Cortex of kidney (tissue), 1 donor: ENCODE measurements at places on chromosomes 11 and 22.

DNA sequence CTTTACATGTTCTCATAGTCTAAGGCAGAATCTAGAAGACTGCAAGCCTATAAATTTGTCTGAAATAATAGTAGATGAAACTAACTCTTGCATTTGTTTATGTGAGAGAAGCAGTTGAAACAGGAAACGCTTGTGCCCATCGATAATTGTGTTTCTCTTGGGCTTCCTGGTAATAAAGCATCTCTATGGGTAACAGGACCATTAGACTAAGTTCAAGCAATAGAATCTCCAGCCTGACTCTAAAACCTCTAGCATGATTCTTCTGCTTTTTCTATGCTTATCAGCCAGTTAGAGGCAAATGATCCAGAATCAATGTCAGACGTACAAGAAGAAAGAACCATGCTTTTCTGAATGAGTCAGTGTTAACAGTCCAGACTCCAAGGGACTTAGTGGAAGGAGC, 1734.4 kb downstream of the LRRC4C start:
- DNase-seq, result no peak

- no peak for DNase-seq
Observed at GRCh38 chr11:44162662-44163061, 67.2 kb downstream of the EXT2 start.

- no peak for DNase-seq
Observed at GRCh38 chr22:26161746-26162145, 7.5 kb upstream of the SEZ6L start.

GRCh38 chr11:85810871-85811611, at the start of gene SYTL2:
SYTL2 (minus strand) TSS chr11:85811141; CDS start chr11:85757725, 53,416 bp downstream.
- DNase-seq, result peak; percentile 39

DNA sequence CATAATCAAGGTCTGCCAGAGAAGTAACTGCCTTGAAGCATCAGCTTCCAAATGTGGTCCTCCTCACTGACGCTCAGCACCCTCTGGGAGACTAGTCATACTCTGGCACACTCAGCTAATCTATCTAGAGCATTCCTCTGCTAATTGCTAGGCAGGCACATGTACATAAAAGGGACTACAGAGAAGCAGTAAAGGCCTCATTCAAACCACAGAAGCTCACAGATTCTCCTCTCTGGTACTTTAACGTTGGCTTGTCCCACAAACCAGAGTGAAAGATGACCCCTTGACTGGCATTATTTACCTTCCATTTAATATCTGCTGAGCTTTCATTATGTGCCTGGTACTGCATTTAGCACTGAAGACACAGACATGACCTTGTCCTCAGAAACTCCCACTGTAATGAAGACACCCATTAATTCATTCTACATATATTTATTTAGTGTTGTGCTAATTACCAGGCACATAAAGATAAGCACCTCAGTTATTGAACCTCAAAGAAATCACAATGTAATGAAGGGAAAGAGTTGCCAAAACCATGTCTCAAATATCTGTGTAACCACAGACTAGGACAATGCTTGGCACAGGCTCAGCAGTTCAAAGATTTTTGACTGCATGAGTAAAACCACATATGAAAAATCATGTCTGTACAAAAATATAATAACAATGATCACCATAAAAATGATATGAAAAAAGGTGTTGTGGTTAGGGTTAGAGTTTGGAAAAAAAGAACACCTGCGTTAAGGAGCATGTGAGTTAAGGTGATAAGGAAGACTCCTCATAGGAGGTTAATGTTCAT, 550.4 kb downstream of the DLG2 start:
- no peak for DNase-seq

DNA sequence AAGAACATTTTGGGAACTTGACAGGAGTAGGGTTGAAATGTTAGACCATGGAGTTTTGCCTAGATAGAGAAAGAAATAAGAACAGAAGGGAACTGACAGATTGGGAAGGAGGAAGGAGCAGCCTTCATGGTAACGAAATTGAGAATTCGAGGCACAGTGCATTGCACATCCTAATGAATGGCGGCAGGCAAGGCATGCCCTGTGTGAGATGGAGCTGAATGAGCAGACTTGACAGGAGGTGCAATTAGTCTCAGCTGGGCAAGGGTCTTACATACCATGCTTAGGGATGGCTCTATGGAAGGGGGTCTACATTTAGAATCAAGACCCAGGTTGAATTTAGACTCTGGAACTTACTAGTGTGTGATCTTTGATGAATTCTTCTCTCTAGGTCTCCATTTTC, 25.0 kb upstream of the NTM start:
- no peak for DNase-seq

GRCh38 chr11:92198268-92198667, 26.4 kb upstream of the FAT3 start:
- no peak for DNase-seq

DNA sequence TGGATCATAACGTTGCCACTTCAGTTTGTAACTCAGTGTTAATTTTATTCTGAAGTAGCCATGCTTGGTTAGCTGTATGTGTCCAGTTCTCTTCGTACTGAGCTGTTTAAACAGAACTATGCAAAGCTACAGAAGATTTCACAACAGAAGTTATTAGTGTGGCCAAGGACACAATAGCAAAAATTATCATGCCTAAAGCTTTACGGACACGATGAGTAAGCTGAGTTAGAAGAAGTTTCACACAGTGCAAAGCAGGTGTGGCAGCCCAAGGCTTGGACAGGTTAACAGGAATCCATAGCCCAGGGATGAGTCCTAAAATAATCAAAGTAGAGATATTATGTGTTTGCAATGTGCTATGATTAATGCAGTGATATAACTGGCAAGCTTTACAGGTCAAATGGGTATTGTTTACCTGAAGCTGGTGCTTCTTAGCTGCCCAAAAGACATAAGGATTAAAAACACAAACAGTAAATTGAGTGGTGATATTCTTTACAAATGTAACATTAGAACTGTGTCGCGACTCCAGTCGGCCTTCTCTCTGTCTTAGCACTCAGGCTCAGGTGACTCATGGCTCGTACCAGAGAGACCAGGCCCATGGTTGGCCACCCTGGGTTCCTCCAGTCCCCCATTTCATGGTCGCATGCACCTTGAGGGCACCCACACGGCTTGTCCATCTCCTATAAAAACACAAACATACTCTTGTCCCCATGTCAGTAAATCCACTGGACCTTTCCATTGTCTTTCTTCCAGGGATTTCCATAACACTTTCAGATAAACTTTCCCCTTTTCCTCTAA, 35.5 kb upstream of the NCAM1 start:
- no peak for DNase-seq

DNA sequence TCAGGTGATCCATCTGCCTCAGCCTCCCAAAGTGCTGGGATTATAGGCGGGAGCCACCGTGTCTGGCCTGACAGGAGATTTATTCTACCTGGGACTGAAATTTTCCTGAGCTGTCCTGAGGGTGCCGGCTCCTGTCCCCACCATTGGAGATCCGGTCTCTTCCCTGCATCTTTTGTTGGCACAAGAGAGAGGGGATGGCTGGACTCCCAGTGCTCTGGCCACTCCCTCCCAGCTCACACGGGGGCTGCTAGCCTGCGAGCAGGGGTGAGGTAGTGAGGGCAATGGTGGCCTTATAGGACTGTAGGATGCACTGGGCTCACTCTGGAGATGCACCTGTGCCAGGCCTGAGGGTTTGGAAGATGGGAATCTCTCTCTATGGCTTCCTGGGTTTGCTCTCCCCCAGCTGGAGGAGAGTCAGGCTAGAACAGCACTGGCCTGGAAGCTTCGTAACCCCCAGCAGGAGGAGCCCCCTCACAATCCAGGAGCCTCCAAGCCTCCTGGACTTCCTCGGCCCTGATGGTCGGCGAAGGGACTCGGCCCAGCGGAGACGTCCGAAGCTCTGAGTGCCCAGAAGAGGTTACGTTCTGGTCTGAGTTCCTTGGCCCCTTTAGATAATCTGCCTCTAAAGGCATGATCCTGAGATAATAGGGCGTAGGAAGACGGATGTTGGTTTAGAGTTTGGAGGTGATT, 106.4 kb downstream of the NECTIN1 start:
- no peak for DNase-seq

DNA sequence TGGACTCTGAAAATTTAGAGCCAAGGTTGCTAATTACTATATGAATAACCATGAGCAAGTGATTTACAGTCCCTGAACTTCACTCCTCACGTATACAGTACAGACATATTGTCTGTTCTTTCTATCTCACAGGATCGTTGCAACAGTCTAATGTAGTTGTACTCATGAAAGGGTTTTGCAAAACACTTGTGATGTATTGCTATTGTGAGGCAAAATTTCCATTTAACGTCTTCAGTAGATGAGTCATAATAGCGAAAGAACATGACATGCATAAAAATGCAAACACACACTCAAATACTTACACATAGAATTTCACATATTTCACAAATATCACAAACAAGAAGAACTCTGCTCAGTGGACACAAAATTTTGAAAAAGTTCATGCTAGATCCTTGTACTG, 134.6 kb upstream of the TRPC6 start:
- no peak for DNase-seq

GRCh38 chr22:22210889-22211833, 33.4 kb upstream of the VPREB1 start:
- no peak for DNase-seq

GRCh38 chr11:128711136-128711535, 17.3 kb downstream of the FLI1 start:
- no peak for DNase-seq

DNA sequence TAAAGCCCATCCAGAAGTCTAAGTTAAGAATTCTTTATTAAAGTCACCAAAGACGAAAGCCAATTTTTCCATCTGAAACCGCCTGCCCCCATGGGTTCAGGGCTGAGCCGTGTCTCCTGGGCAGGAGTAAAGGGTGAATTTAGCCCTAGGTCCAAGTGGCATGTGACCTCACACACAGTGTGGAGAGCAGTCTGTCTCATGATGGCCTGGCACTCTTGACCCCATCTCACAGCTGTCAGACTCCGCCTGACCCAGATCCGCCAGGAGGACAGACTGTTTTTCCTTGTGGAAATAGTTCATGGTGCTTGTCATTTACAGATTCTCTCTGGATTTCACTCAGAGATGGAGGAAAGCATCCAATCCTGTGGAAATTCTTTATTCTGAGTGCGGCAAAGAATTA, 109.7 kb downstream of the GALNT18 start:
- no peak for DNase-seq
